Right kidney (tissue), 9 donors: ENCODE measurements at places on chromosomes 12 and 14.

- no peak for DNase-seq
Measured at GRCh38 chr14:82779301-82779700, 1245.6 kb upstream of the SEL1L start.

- DNase-seq = no peak
Measured at GRCh38 chr14:99986396-99986795, 78.8 kb upstream of the EVL start.

GRCh38 chr12:27003421-27004381 is 10.5 kb downstream of the TM7SF3 start:
- DNase-seq = no peak

DNA sequence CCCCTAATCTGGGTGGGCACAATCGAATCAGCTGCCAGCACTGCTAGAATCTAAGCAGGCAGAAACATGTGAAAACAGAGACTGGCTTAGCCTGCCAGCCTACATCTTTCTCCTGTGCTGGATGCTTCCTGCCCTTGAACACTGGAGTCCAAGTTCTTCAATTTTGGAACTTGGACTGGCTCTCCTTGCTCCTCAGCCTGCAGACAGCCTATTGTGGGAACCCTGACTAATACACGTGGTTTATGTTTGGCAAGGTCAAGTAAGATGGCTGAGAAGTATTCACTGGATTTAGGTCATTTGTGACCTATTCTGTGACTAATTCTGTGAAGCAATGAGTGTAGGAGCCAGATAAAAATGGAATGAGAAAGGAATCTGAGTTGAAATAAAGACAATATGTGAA is 11.0 kb downstream of the GPR135 start:
- no peak for DNase-seq

DNA sequence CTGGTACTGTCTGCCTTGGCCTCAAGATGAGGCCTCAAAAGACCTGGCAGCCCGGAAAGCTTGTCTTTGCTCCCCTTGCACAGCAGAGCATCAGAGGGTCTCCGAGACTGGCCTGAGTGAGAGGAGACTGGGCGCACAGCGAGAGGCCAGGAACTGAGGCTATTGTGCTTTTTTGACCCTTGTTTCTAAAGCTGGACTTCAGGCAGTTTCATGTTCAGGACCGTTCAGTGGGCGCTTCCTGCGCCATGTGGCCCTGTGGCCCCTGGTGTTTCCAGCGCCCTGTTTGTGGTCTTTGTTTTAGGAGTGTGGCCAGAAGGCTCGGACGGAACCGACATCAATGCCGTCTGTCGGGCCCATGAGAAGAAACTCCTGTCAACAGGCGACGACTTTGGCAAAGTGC is 126.3 kb upstream of the EVL start:
- DNase-seq = no peak

- no peak for DNase-seq
Measured at GRCh38 chr14:80213602-80214001, 2.3 kb upstream of the DIO2 start.

DNA sequence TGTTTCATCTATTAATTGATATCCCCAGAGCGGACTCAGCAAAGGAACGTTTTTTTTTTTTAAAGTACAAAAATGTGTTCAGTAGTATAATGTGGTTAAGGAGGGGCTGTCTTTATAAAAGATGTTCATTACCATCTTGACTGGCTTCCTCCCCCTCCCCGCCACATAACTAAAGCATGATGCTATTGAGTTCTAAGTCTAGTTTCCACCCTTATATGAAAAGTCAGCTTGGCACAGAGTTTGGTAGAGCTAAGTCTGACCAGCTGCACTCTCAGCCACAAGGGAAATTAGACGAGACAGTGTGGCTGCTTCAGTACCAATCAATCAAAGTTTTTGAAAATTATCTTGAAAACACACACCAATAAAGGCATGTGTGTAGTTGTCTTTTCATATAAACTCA is 1.9 kb upstream of the MYBPC1 start:
- no peak for DNase-seq

DNA sequence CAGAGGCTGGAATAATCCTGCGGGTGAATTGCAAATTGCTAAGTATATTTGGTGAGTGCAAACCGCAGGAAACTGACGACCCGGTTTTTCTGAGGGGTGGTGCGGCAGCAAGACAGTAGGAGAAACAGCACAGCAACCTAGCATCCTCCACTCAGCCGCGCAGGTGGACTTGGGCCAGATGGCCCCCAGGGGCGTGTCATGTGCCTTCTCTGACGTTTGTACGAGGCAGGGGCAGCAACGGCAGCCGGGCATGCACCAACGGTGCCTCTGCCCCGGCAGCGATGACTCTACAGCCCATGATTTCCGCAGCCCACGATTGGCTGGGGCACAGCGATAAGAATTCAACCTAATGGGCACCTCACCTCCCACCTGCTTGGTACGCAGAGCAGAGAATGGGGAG is 11.1 kb upstream of the CLEC2A start:
- DNase-seq = no peak

- no peak for DNase-seq
Measured at GRCh38 chr14:80150301-80150700, 61.0 kb downstream of the DIO2 start.

GRCh38 chr12:96743606-96744005 is 163.5 kb upstream of the NEDD1 start:
- no peak for DNase-seq

- no peak for DNase-seq
Measured at GRCh38 chr14:20143911-20144310, 5.3 kb downstream of the OR4N5 start.

DNA sequence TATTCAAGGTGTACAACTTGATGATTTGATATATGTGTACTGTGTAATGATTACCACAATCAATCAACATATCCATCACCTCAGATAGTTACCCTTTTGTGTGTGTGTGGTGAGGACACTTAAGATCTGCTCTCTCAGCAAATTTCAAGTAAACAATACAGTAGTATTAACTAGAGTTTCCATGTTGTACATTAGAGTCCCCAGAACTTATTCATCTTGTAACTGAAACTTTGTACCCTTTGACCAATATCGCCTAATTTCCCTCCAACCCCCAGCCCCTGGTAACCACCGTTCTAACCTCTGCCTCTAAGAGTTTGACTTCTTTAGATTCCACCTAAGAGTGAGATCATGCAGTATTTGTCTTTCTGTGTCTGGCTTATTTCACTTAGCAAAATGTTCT is 12.1 kb downstream of the ADCK1 start:
- DNase-seq = no peak

- no peak for DNase-seq
Measured at GRCh38 chr12:71969330-71969729, 30.7 kb downstream of the TPH2 start.

DNA sequence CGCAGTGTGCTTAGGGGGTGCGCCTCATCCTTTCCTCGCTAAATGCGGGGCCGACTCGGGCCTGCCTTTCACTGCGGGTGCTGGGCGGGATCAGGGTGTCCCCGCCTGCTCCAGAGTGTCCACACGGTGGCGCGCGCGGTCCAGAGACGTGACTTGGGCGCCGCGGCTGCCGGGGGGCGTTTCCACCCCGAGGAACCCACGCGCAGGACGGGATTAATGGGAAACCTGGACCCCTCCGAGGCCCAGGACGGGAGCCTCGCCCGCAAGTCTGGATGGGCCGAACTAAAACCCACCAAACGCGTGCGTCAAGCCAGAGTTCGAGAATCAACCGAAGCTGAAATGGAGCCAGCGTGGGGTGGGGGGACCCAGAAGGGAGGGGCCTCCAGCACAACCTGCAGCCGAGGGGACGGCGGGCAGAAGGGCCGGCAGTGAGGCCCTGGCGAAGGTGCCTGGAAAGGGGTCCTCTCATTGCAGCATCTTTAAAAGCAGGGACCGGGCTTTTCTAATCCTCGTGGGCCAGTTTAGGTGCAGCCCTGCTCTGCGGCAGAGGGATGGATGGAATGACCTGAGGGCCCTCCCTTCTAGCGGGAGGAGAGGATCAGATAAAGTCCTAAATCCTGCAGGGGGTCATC is 93.3 kb downstream of the NINJ2 start:
- DNase-seq = peak; percentile 81

GRCh38 chr12:106018286-106018685 is 120.5 kb downstream of the NUAK1 start:
- no peak for DNase-seq

DNA sequence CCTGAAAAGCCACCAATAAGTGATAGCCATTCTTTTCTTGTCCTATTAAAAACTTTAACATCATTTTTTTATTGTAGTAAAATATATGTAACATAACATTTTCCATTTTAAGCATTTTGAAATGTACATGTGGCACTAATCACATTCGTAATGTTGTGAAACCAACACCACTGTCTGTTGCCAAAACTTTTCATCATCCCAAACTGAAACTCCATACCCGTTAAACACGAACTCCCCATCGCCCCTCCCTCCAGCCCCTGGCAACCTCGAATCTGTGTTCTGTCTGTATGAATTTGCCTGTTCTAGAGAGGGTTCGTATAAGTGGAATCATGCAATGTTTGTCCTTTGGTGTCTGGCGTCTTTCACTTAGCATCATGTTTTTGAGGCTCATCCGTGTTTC is 75.9 kb downstream of the CCDC92 start:
- DNase-seq = no peak

GRCh38 chr14:87998482-87998881 is 5.5 kb upstream of the GALC start:
- DNase-seq = no peak

GRCh38 chr12:93785249-93786010 is 108.3 kb downstream of the CRADD start:
- no peak for DNase-seq

DNA sequence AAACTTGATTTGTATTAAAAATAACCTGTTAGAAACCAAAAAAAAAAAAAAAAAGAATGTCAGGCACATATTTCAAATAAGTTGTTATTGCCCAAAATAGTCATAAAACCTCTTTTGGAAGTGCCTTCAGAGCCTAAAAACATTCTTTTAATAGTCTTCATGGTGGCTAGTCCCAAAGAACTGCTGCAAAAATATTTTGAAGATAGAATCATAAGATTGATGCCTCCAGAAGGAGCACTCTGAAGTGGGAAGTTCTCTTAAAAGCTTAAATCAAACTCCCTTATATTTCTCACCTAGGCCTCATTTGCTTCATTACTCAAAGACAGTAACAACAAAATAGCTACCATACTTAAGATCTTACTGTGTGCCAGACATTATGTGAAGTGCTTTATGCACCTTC is 27.2 kb upstream of the NT5DC3 start:
- no peak for DNase-seq

DNA sequence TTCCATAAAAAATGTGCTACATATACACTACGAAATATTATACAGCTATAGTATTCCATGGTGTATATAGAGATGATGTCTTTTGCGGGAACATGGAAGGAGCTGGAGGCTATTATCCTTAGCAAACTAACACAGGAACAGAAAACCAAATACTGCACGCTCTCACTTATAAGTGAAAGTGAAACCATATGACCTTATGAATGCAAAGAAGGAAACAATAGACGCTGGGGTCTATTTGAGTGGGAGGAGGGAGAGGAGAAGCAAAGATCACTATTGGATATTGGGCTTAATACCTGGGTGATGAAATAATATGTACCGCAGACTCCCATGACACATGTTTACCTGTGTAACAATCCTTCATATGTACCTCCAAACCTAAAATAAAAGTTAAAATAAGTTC is 142.8 kb downstream of the LRFN5 start:
- DNase-seq = no peak

GRCh38 chr12:57368349-57369095 is 62.3 kb downstream of the R3HDM2 start:
- peak; percentile 6 for DNase-seq

DNA sequence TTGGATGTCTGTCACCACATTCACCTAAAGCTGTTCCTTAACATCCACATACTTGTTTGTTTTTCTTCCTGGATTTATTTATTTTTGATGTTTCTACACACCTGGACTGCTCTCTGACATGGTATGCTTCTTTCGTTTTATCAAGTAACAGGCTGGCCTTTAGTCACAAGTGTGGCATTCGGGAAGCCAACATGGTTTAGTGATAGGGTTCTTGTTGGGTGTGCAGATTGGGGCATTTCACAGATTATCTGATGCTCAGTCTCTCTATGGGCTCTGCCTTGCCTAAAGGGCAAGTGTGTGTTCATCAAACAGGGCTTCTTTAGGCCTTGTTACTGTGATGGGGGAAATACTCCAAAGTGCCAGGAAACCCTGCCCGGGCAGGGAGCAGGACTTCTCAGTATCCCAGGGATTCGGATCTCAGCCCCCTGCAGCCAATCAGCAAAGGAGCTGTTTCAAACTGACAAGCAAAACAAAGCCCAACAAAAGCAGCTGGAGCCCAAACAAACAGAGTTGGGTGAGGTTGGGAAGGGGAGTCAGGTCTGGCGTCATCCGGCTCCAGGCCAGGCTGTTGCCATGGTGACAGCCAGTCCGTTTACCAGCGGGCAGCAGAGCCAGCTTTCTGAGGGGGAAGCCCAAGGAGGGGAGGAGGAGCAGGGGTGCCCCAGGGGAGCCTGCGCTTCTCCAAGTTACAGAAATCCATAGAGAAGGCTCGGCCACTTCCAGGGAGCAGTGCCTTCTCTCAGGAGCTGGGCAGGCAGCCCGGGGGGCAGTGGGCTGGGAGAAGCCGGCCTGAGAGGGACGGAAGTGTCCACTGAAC is 31.9 kb downstream of the FOS start:
- peak; percentile 75 for DNase-seq

GRCh38 chr12:65894088-65894487 is 69.8 kb downstream of the HMGA2 start:
- DNase-seq = no peak

DNA sequence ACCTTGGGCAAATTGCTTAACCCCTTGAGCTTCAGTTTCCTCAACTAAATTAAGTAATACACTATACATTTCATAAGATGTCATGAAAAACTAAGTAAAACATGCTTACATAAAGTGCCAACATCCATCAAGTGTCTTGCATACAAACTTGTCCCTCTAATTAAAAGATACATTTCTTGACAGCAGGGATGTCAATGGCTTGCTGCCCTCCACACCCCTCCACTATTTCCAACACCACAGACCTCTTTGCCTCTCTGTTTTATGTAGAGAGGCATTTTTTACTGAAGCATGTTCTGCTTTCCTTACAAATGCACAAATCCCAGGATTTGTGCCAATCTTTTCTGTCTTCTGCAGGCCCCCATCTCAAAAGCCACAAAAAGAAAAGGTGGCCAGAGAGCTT is 89.0 kb upstream of the HOXC13 start:
- DNase-seq = no peak

GRCh38 chr12:81141217-81141616 is 63.3 kb downstream of the ACSS3 start:
- DNase-seq = no peak

GRCh38 chr14:43356979-43357545 is 1150.0 kb downstream of the FSCB start:
- no peak for DNase-seq

DNA sequence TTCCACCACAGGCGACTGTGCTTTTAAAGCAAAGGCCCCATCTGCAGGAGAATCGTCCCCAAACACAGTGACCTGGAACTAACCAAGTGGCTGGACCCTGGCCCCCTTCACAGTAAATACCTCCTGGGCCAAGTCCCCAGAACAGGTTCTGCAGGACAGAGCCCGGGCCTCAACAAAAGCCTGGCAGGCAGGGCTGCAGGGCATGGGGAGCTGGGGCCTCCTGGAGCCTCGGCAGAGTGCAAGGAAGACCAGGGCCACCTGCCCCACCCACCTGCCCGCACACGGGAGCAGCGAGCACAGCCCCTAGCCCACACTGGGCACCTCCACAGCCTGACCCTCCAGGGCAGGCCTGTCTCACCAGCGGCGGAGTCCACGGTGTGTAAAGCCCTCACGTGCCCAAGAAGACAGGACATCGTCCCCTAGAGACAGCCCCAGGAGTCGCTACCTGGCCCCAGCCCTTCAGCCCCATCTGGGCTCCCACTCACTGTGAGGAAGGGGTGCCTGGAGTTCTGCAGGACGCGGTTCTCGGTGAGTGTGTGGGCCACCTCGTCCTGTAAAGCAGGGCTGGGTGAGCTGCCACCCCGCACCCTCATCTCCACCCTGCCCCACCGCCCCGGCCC is 21.0 kb downstream of the AKT1 start:
- no peak for DNase-seq
